ENCODE measurements at places on chromosomes 16 and 17. TPM values are rescaled to one million over a fixed set of nuclear protein-coding genes. Genes with fewer than 3 reads are reported as not detected.

- H3K4me3 ChIP-seq = no peak overlapping the region
- H3K36me3 ChIP-seq = peaks cover 5% of the 10 kb centered on the region
- no peak overlapping the region for H3K27ac ChIP-seq
- DNase-seq = no peak
- peaks cover 3% of the 10 kb centered on the region for H3K4me1 ChIP-seq
- H3K27me3 ChIP-seq = no peaks in the 10 kb centered on the region
These were observed 269.7 kb downstream of the SEC14L1 start for GRCh38 chr17:77410470-77410869.

GRCh38 chr17:81870981-81871386 is at the start of gene ARHGDIA:
TSS of gene ARHGDIA (minus strand) at chr17:81871337. CDS start at chr17:81869930, 1,407 bp downstream.
- no peaks in the 10 kb centered on the region for H3K27me3 ChIP-seq
- peak within 1 kb of the TSS; percentile 93 for H3K4me3 ChIP-seq
- H3K36me3 ChIP-seq = peaks cover 30% of the 10 kb centered on the region
- DNase-seq = peak; percentile 95
- H3K4me1 ChIP-seq = peaks cover 27% of the 10 kb centered on the region
- H3K27ac ChIP-seq = peak within 1 kb of the TSS; percentile 100

GRCh38 chr16:70522216-70523075 is 908 bp downstream of the COG4 start:
- peak overlapping the region; percentile 75 for H3K4me3 ChIP-seq
- H3K27ac ChIP-seq = peak overlapping the region; percentile 89
- H3K27me3 ChIP-seq = no peaks in the 10 kb centered on the region
- H3K4me1 ChIP-seq = peaks cover 18% of the 10 kb centered on the region
- DNase-seq = no peak

GRCh38 chr17:75824666-75825065 is 19.5 kb downstream of the UNC13D start:
- H3K4me1 ChIP-seq = peaks cover 46% of the 10 kb centered on the region
- H3K27ac ChIP-seq = peak overlapping the region; percentile 30
- no peak overlapping the region for H3K4me3 ChIP-seq
- H3K27me3 ChIP-seq = no peaks in the 10 kb centered on the region
- no peak for DNase-seq
- peaks cover 77% of the 10 kb centered on the region for H3K36me3 ChIP-seq

DNA sequence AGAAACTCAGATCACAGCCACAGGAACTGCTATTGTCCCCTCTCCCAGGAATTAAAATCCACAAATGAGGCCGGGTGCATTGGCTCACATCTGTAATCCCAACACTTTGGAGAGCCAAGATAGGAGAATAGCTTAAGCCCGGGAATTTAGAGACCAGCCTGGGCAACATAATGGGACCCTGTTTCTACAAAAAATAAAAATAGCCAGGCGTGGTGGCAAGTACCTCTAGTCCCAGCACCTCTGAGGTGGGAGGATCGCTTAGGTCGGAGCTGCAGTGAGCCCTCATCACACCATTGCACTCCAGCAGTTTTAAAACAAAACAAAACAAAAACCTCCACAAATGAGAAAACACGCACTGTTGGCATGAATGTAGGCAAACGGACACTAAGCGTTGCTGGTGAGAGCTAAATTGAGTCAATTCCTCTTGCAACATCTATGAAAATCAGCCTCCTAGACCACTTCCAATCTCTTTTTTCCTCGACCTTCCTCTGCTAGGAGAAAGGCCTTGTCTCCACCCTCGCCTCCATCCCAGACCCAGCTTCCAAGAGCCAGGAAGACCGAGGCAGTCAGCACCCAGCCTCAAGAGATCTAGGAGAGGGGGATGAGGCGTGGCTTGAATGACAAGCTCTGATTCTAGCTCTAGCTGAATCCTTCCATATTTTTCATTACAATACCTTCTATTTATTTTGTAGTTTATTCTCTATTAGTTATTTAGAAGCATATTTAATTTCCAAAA is 14.8 kb downstream of the TLE7 start:
- no peak overlapping the region for H3K27ac ChIP-seq
- H3K4me1 ChIP-seq = peaks cover 21% of the 10 kb centered on the region
- peaks cover 56% of the 10 kb centered on the region for H3K27me3 ChIP-seq
- no peak overlapping the region for H3K4me3 ChIP-seq
- H3K36me3 ChIP-seq = no peaks in the 10 kb centered on the region
- DNase-seq = no peak

DNA sequence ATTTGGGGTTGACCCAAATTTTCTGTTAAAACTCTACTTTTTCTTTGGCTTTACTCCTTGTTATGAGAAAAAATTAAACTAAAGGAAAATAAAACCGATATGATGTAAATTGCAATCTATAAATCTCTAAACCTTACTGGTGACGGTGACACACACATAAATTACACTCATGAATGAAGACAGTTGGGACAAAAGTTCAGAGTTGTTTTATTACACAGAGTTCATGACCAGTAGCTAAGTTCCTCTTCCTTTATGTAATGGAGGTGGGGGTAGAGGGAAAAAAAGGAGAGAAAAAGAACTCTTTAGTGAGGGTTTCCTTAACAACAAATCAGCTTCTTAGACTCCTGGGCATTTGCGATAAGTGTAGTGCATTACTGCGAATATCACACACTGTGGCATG is 220.7 kb downstream of the KCNJ2 start:
- DNase-seq = no peak
- H3K36me3 ChIP-seq = no peaks in the 10 kb centered on the region
- no peaks in the 10 kb centered on the region for H3K4me1 ChIP-seq

- H3K36me3 ChIP-seq = no peaks in the 10 kb centered on the region
- H3K4me3 ChIP-seq = no peak overlapping the region
- DNase-seq = no peak
These were observed 292.0 kb upstream of the TNRC6C start for GRCh38 chr17:77666462-77666861.

- H3K4me3 ChIP-seq = no peak overlapping the region
- peaks cover 7% of the 10 kb centered on the region for H3K36me3 ChIP-seq
- no peaks in the 10 kb centered on the region for H3K27me3 ChIP-seq
These were observed 135.4 kb downstream of the CLEC16A start for GRCh38 chr16:11079652-11080187.

GRCh38 chr16:89152831-89153700 is 18.5 kb upstream of the CDH15 start:
- H3K4me1 ChIP-seq = no peaks in the 10 kb centered on the region
- no peak overlapping the region for H3K27ac ChIP-seq
- H3K4me3 ChIP-seq = no peak overlapping the region
- DNase-seq = no peak

The MATCAP1 gene
- total RNA-seq = 16.6 TPM

The CPHXL2 gene
- total RNA-seq = not detected
